EL (cell line): ENCODE measurements at places on chromosomes 1 and 21.
A peak's percentile ranks its signal among the peaks of the same experiment; 100 is the strongest.

DNA sequence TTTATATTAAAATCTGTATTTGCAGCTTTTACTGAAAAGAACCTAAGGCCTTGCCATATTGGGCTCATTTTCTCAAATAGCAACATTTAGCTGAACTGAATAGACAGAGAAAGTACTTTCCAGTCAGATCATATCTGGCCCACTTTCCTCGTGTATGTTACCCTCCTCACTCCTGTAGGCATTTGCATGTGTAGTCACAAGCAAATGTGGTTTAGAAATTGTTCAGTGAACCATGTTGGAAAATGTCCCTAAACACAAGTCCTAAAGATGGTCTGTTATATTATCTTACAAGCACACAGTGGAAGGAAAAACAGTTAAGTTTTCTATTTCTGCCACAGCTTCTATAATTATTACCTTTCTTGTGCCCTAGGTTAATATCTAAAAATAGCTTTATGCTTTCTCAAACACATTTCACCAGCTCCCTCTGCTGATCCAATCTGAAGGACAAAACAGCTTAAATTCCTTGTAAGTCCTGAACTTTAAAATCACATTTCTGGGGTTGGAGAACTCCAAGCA, 606 bp upstream of the FMO4 start:
- DNase-seq: no peak

DNA sequence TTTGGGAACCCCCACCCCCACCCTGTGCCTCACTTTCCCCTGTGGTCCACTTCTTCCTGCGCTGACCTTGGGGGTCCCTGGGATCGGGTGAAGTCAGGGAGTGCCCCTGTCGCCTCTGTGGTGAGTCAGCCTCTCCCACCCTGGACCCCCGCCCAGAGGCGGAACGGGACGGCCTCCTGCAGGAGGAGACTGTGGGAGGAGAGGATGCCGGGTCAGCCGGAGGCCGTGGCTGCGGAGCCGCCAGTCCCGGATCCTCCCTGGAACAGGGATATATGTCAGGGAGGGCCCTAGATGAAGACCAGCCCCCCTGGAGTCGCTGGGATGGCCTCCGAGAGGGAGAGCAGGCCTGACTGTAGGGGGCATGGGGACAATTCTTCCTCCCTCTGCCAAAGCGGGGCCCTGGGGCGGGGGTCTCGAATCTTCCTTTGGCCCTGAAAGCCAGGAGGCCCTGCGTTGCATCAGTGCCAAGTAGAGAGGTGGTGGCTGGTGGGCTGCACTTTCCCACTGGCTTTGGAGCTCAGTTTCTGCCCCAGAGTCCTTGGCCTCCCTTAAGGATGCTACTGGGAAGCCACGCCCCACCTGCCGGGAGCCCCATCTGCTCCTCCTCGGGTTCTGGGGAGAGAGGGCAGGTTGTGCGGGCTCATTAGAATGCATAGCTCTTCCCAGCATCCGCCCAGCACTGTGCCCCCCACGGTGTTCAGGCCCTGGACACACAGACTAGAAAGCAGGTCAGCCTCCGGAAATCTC, 930 bp downstream of the ARHGEF10L start:
- DNase-seq: peak; percentile 53

- DNase-seq: no peak
These were observed 134.1 kb downstream of the ZC3H11B start for GRCh38 chr1:219478811-219479210.

DNA sequence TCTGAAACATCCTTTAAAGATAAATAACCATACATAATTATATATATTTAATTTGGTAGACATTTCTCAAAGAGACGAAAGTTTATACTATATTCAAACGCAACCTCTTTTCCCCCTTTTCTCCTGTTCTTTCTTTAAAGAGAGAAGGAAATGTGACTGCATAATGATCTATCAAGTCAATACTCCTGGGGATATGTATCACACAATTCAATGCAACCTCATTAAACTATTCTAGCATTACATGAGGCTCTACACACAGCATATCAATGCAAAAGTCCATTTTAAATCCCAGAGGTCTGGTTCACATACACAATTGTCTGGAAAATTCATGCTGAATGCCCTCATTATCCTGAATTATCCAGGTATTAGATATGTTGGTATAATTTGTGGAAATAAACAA, 330.7 kb downstream of the LMX1A start:
- no peak for DNase-seq

DNA sequence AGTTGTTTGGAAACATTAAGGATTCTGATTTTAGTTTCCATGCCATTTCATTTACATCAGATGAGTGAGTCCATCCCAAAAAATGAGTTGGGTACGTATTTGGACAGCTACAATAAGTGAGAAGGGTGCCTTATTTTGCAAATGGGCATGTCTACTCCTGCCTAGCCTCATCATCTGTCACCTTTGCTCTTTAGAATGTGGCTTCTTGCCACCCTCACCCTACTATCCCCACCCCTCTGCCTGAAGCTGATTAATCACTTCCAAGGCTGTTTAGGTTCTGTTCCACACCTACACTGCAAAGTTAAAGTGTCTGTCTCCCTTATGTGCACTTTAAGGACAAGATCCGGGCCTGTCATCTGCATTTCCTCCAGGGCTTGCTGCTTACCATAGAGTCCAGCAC, 61.2 kb downstream of the ST6GALNAC5 start:
- DNase-seq: no peak

- DNase-seq: peak; percentile 1
These were observed 1152.0 kb upstream of the B3GALT2 start for GRCh38 chr1:194338241-194338948.

GRCh38 chr1:195872376-195872775, 735.9 kb downstream of the KCNT2 start:
- no peak for DNase-seq

GRCh38 chr1:87403061-87403820, 74.6 kb downstream of the LMO4 start:
- DNase-seq: no peak

- DNase-seq: no peak
These were observed 1.2 kb downstream of the OLIG2 start for GRCh38 chr21:33026878-33027400.

- DNase-seq: no peak
These were observed 415 bp upstream of the LAD1 start for GRCh38 chr1:201399352-201400126.

DNA sequence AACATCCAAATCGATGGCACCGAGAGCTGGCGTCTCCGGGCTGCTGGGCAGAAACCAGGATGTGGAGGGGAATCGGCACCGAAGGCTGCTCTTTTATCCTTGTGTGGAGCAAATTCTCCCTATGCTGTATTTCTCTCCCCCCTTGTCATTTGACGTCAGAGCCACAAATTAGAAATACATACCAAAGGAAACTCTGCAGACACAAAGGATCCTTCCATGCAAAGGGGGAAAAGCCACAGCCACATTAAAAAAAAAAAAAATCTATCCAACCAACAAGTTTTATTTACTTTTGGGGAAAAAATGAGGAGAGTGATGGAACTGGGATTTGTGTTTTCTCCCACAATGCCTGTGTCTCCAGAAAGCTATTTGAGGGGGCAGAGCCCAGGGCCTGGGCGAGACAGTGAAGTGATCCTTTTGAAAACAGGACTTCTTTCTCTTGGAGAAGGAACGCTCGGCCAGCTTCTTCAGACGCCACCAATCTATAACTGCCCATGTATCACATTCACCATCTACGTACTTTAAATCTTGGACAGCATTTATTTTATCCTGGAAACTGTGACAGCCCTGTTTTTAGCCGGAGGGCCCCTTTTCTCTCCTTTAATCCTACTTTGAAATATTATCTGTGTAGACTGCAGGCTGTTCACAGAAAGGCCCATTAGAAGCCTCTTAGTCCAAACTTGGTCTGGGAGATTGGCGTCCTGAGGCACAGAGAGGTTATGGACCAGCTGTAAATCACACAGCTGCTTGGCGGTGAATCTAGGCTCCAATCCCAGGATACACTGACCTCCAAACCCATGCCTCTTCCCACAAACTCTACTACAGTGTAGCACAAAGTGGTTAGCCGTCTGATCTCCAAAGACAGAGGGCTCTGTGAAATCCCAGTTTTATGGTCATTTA, 4.5 kb downstream of the KANK4 start:
- DNase-seq: no peak

DNA sequence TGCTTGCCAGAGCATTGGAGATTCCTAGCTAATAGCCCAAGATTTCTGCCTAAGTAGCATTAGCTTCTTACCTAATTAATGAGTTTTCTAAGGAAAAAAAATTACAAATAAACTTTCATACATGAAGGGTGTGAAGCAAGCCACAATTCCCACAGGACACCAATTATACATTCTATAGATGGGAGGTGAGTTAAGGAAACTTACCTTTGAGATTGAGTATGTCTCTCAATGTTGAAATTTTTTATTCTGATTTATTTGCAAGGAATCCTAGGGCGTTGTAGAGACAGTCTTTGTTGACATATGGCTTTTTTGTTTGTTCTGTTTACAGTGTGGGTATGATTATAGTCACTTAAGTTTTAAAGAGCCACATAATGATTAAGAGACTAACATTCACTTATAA, 313.0 kb downstream of the RYR2 start:
- no peak for DNase-seq

GRCh38 chr1:3795453-3796214, 664 bp downstream of the LRRC47 start:
- DNase-seq: no peak

- peak; percentile 34 for DNase-seq
These were observed 87.6 kb downstream of the LEPR start for GRCh38 chr1:65508051-65508450.

- no peak for DNase-seq
These were observed 34.3 kb downstream of the ACTN2 start for GRCh38 chr1:236720611-236721010.

- no peak for DNase-seq
These were observed 28.4 kb downstream of the AK2 start for GRCh38 chr1:33008051-33008914.

DNA sequence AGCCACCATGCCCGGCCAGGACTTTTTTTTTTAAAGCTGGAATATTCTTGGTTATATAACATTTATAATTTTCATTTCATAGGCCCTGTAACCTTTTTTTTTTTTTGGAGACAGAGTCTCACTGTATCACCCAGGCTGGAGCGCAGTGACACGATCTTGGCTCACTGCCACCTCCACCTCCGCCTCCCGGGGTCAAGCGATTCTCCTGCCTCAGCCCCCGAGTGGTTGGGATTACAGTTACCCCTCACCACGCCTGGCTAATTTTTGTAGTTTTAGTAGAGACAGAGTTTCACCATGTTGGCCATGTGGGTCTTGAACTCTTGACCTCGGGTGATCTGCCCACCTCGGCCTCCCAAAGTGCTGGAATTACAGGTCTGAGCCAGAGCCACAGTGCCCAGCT, 12.6 kb downstream of the ZYG11B start:
- DNase-seq: no peak
